GM12891 (cell line): ENCODE measurements at places on chromosomes 7 and 10.

DNA sequence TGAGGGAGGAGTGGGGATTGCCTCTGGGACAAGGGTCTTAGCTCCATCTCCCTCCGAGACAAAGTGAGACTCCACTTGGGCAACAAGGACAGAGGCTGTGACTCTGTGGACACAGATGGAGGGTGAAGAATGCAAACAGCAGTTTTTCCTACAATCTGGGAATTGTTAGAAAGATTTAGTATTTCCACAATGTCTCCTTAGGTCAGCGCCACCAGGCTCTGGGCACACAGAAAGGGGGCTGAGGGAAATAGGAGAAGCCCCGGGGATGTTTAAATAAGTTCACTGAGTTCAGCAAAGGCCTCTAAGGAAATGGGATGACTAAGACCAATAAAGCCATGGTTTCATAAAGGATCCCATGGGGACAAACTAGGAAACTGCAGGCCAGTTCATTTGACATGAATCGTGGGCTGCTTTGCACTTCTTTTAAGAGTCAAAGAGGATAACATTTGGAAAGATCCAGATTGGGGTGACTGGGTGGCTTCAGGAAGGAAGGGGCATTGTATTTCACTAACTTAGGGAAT is 219.8 kb upstream of the GLI3 start:
- no peak for DNase-seq

GRCh38 chr7:12949060-12949931 is 261.9 kb downstream of the ARL4A start:
- DNase-seq, result no peak

DNA sequence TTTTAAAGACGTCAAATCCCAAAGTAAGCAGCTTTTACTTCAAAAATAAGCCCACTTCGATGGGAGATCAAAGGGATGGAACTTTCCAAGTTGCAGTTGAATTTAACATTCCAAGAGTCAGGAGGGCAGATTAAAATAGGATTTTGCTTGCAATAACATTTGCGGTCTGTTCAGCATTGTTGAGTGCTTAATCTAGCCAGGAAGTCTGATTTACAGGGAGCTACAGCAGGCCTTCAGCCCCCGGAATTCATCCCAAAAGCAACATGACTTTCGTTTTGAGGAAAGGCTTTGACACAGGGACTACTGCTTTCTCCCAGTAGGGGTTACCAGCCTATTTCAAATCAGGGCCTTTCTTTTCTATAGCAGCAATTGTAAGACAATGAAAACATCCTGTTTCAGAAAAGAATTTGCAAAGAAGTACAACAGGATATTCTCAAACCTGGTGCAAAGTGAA is 279.6 kb upstream of the PITRM1 start:
- no peak for DNase-seq

- DNase-seq, result no peak
These were observed 58.7 kb downstream of the KLHDC10 start for GRCh38 chr7:130129011-130129411.

DNA sequence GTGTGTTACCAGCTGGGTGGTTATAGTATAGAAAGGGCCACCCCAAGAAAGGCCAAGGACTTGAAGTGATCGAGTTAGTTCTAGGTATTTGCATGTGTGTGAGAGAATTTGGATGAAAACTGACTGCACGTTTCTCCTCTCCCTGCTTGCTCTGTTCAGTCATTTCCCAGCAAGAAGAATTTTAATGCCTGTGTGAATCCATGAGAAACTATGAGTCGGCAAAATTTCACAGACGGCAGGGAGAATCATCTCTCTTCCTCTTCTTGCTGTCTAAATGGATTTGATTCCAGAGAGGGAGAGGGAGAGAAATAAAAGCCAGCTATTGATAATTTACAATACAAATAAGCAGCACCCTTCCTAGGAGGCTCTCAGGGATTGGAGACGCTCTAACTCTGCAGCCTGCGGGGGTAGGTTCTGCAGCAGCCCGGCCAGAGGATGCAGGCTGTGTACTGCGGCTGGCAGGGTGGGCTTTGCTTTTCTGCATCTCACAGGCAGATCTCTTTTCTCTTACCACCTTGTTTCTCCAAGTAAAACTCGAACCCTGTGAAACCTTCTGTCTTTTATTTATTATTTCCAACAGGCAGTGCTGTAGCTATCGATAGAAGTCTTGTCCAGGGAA is 183.6 kb downstream of the TCF7L2 start:
- DNase-seq, result no peak

- no peak for DNase-seq
These were observed 124.3 kb downstream of the ADCY1 start for GRCh38 chr7:45698303-45699014.

GRCh38 chr7:32501522-32501921 is 6.2 kb downstream of the AVL9 start:
- no peak for DNase-seq

- no peak for DNase-seq
These were observed 361.1 kb downstream of the HGF start for GRCh38 chr7:81408728-81409127.

DNA sequence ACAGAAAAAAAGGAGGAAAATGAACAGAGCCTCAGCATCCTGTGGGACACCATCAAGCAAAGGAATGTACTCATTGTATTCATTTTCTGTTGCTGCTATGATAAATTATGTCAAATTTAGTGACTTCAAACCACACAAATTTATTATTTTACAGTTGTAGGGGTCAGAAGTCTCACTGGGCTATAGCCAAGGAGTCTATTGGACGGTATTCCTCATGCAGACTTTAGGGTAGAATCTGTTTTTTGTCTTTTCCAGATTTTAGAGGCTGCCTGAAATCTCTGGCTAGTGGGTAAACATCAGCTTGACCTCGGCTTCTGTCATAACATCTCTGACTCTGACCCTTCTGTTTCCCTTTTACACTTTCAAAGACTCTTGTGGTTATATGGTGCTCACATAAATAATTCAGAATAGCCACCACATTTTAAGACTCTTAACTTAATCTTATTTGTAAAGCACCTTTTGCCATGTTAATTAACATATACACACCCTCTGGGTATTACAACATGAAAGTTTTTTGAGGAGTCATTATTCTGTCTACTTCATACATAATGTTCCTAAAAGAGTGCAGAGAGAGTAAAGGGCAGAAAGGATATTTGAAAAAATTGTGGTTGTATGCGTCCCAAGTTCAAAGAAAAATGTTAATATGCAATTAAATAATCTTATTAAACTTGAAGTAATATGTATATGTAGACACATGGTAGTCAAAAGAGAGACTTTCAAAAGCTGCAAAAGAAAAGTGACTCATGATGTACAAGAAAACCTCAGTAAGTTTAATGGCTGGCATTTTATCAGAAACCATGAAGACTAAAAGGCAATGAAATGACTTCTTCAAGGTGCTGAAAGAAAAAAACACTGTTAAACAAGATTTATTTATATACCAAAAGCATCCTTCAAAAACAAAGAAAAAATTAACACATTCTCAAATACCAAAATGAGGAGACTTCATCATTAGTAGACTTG is 70.8 kb upstream of the MEOX2 start:
- no peak for DNase-seq

- no peak for DNase-seq
These were observed 95.4 kb downstream of the ELMO1 start for GRCh38 chr7:37352974-37353948.

- DNase-seq, result no peak
These were observed 28.6 kb downstream of the SMKR1 start for GRCh38 chr7:129530795-129531391.

- no peak for DNase-seq
These were observed 12.7 kb downstream of the ZMIZ1 start for GRCh38 chr10:79081353-79082034.
